OCI-LY7 (cell line): ENCODE measurements at places on chromosomes 1 and 21.

DNA sequence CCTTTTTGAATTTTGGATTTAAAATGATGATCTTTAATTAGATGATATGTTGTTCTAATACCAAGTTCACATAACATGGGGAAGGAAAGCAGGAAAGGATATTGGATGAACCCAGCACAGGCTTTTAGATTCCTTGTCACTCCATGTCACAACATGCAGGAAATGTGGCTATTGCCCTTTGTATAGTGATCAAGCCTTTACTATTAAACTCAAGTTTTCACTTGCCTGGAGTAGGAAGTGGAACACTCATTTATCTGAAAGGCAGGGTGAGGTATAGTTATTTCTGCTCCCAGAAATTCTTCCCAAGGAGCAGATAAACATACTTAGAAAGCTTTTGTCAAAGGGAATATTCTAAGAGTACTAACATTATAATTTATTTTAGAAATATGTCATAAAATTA, 37.2 kb upstream of the BCAS2 start:
- no peak for DNase-seq

DNA sequence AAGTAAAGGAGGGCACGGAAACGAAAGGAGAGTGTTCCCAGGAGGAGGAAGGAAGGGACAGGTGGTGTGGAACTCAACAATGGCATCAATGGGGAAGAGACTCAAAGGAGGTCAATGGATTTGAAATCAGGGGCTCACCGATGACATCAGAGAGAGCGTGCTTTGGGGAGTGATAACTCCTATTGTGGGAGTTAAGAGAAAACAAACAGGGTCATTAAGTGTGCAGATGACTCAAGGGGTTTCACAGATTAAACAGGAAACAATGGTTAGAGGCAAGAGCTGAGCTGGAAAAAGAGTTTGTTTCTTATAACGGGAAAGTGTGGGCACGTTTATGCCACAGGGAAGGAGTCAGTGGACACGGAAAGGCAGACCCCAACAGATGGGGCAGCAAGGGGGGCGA, 629.1 kb downstream of the SMYD3 start:
- no peak for DNase-seq

- no peak for DNase-seq
Observed at GRCh38 chr1:54542962-54543539, 5.0 kb upstream of the ACOT11 start.

DNA sequence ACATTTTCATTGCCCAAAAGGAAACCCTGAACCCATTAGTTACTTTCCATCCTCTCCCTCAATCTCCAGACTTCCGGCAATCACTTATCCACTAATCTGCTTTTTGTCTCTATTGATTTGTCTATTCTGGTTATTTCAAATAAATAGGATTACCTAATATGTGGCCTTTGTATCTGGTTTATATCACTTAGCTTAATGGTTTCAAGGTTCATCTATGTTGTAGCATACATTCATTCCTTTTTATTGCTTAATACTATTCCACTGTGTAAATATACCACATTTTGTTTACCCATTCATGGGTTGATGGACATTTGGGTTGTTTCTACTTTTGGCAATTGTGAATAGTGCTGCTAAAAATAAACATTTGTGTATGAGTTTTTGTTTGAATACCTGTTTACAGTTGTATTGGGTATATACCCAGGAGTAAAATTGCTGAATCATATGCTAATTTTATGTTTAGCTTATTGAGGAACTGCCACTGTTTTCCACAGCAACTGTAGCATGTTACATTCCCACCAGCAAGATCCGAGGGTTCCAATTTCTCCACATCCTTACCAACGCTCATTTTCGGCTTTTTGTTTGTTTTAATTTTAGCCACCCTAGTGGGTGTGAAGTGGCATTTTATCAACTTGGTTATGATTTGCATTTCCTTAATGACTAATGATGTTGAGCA, 2.5 kb upstream of the SLC25A44 start:
- no peak for DNase-seq

DNA sequence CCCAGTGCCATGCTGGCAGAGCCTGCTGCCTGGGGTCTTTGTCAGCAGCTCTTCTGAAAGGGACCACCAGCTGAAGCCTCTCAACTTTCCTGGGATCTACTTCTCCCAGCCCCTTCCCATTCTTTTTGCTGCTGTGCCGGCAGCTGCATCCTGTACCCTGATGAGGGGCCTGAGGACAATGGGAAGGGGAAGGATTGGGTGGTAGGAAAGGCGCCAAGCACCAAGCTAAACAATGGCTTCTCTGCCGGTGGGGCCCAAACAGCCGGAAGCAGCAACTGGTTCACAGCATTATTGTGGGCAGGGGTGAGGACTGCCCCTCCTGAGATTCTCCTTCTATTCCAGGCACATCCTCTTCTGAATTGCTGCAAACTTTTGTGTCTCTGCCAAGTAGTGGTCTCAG, 5.0 kb upstream of the EFCAB14 start:
- DNase-seq = no peak

- no peak for DNase-seq
Observed at GRCh38 chr1:55962472-55962871, 616.9 kb downstream of the PLPP3 start.

GRCh38 chr1:36080801-36081200, 3.1 kb upstream of the TEKT2 start:
- no peak for DNase-seq

- no peak for DNase-seq
Observed at GRCh38 chr1:183039330-183039729, 16.1 kb downstream of the LAMC1 start.

DNA sequence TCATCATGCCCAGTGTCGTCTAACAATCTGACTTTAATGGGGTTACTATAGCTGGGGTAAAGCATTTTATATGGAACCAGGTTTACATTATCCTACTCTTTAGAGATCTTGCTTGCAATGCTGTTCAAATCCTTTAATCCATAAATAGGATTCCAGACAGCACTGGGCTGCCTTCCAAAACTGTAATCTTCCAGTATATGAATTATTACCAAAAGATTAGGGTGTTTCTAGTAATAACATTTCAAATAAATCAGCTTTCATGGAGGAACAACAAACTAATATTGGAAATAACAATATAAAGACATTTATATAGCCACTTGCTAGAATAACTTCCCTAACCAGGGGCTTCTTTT, 88.6 kb upstream of the PLXNA2 start:
- no peak for DNase-seq

DNA sequence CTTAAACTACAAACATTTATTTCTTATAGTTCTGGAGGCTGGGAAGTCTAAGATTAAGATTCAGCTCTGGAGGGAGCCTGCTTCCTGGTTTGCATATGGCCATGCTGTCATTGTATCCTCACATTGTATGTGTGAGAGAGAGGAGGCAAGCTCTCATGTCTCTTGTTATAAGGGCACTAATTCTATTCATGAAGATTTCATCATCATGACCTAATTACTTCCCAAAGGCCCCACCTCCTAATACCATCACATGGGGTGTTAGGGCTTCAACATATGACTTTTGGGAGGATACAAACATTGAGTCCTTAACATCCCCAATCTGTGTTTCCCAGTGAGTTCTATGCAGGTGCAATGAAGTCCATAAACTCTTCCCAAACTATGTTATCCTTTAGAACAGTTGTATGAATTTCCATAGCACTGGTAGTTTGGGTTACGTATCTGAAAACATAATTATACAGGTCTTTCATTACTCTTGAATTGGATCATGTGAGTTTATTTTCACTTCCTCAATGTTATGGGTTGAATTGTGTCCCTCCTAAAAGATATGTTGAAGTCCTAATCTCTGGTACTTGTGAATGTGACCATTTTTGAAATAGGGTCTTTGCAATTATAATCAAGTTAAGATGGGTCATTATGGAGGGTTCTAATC, 124.2 kb downstream of the RUNX1 start:
- peak; percentile 29 for DNase-seq

DNA sequence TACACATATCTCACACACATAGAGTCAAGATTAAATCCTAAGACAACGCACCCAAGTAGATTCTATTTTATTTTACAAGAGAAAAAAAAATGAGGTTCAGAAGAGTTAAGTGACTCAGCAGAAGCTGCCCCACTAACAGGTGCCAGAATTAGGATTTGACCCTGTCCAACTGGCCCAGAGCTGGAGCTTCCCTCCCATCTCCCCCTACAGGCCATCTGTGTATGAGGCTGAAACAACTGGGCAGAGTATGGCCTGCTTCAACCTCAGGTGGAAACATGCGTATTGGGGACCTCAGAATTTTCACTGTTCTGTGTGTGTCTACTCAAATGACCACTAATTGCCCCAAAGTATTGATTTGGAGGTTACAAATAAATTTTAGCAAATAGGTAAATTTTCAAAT, 29.9 kb downstream of the PSMG1 start:
- peak; percentile 10 for DNase-seq

GRCh38 chr1:97630948-97631347, 289.9 kb downstream of the DPYD start:
- no peak for DNase-seq

DNA sequence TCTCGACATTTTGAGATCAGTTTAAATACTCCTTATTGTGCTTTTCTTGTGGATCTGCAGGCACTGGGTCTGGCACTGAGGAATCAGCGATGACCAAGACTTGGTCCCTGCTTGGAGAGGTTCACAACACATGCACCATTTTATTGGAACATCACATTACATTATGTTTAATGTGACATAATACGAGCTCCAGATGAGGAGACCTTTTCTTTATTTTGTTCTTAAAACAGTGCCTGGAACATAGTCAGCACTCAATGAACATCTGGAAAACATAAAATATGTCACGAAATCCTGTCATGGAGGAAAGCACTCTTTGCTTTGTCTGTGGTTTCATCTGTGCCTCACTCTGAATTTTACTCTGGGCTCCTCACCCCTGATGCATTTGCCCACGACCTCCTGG, 110.7 kb downstream of the ST6GALNAC3 start:
- no peak for DNase-seq

DNA sequence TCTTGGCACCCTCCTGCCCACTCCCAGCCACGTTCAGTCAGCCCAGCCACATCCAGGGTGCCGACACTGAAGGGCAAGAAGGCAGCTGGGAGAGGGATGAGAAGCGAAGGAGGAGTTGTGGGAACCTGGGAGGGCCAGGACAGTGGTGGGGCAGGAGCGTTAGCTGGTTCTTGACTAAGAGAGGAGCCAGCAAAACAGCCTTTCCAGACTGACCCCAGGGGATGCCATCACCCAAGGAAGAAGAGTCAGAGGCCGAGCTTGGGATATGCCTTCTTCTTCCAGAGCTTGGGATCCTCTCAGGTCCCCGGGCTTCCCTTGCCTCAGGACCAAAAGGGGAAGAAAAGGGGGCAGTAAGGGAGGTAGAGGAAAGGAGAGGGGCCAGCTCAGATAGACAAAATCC, 7.2 kb downstream of the INKA2 start:
- no peak for DNase-seq

DNA sequence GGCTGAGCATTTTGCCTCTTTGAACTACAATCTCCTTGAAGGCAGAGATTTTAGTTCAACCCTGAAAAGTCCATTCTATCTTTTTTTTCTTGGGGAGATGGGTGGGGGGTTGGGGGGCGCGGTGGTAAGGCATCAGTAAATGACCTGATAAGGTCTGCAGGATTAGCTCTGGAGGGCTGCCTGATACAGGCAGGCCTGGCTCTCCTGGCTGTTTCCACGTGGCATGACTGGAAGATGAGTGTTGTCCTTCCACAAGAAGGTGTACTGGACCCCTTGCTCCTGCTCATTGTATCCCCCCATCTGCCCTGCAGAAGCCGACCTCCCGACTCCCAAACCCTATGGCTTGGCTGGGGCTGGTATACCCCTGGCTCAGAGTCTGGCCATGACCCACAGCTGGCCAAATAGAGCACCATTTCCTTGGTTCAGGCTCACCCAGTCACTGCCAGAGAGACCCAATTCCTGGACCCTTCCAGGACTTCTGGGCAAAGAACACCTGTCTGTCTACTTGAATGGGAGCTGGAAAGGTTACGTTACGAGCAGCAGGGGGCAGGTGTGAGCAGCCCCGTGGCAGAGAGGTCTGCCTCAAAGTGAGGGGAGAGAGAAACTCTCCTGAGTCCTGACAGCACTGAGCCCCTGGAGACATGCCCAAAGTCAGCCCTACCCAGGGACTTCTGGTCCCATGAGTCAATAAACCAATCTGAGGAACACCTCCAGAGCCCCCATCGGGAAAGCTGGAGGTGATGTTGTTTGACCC, 17.0 kb downstream of the DHRS3 start:
- peak; percentile 17 for DNase-seq
